ENCODE measurements at places on chromosomes 12 and 14.
A peak's percentile ranks its signal among the peaks of the same experiment; 100 is the strongest.

DNA sequence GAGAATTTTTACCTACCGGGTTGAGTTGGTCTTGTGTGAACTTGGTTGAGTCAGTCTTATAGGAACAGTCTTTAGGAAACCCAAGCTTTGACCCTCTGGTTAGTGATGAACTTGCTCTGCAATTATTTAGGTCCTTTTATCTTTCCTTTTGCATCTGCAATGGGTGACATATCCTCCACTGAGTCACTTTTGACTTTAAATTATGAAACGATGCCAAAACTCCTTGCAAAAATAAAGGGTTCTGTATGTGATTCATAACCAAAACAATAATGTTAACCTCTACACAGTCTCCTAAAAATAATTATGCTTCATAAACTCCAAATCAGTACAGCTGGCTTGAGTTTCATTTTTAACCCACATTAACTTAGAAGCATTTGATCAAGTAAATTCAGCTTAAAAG lies 979.4 kb downstream of the GALC start:
- DNase-seq = no peak

DNA sequence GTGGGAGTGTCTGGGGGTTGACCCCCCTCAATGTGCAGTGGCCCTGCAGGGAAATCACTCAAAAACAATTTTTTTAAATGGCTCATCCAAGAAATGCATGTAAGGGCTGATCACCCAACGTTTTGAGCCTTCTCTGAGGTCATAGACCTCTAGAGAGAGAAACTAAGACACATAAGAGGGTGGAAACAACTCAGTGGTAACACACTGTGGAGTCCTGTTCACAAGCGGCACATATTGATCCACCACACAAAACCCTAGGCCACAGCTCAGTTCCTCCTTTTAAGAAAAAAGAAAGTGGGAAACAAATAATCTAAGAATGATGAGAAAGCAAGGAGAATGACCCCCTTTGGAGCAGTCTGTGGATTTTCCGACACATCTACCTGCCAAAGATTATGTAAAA lies 83.0 kb upstream of the METAP2 start:
- no peak for DNase-seq

DNA sequence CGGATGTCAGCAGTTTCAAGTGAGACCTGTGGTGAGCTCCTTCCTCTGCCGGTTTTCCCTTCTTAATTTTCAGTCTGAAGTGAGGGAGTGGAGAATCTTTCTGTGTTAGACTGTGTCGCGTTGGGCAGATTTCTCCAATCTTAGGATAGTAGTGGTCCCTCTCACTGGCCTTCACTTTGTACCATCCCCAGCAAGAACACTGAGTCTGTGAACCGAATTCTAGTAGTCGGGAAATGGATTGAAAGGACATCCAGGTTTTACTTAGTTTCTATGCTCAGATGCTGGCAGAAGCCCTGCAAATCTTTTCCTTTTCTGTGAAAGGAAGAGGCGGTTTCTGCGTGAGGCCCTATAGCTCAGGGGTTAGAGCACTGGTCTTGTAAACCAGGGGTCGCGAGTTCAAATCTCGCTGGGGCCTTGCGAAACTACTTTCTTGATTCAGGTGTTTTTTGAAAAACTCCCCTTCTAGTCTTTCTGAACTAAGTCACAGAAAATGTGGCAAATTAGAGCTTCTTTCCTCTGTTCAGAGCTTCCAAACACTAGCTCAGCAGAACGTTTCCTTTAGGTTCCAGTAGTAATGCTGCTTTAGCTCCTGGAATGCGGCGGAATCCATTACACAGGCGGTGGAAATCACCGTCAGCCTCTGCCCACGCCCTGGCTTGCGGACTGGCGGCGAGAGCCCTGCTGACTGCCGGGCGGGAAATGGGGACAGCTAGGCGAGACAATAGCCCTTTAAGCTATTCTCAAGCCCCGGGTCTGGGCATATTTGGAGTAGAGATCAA lies 2.8 kb upstream of the RNASE4 start:
- peak; percentile 87 for DNase-seq

- no peak for DNase-seq
Observed at GRCh38 chr12:102633981-102634605, 153.7 kb upstream of the IGF1 start.

DNA sequence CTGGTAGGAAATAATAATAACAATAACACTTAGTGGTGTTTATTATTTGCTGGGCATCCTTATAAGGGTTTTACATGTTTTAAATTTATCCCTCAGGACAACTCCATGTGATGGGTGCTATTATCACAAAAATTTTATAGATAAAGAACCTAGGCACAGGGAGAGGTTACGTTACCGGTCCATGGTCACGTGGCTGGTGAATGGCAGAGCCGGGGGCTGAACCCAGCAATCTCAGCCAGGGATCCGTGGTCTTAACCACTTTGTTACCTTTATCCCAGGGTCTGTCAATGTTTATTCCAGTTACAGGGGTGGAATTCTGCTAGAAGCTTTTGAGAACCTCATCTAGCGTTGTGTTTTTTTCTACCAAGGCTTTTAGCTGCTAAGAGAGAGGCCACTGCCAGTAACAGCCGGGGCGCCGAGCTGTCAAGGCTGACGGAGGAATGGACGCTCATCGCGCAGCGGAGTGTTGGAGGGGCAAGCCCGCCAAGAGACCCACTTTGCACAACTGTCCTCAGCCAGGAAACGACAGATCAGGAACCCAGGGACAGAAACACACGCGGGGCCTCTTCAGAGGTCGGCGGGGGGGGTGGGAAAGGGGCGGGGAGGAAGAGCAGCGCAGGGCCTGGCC lies 418 bp downstream of the AMN1 start:
- DNase-seq = no peak

DNA sequence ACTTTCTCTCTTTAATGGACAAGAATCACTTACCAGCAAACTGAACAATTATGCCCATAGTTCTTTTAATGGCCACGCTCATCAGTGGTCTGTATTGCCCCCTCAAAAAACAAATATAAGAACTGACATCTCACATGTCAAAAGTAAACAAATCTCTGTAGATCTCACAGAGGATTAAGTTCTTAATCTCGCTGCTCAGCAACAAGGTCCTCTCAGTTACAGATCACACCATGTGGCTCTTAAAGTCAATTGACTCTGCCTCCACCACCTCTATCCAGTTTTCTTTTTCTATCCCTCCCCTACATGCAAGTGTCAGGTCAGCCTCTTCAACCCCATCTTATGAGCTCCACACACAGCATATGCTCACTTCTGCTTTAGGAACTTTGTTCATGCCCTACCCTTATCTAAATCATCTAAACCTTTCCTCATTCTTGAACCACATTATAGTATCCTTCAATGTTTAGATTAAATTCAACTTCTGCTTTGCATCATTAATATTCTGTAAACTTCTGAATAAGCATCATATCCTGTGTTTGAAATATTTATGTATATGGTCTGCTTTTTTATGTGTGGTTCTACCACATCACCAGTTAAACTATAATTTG lies 7.2 kb downstream of the ADAM20 start:
- DNase-seq = no peak

- DNase-seq = peak; percentile 89
Observed at GRCh38 chr12:47904713-47905709, at the start of gene VDR. VDR (minus strand) TSS chr12:47904994; CDS start chr12:47879113, 25,881 bp downstream.

GRCh38 chr12:54007538-54008259 lies 1.1 kb upstream of the HOXC8 start:
- DNase-seq = no peak

DNA sequence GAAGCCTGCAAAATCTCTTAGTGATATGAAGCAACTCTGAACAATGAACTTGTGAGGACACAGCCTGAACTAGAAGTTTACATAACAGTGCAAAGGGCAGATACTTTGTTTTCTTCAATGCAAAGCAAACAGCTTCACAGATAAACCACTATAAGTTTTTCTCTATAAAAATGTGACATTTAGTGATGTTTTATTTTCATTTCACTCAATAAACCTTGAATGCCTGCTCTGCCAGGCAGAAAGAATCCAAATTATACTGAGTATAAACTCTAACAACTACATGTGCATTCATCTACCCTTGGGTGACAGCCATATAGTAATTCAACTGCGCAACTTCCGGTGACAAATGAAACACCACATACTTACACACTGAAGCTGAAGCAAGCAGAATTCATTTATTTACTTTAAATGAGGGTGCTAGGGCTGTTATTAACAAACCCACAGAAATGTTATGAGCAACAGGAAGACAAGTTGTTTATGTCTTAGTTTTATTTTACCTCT lies 10.3 kb downstream of the DCP1B start:
- no peak for DNase-seq

- DNase-seq = no peak
Observed at GRCh38 chr12:7131502-7131866, 1.3 kb downstream of the CLSTN3 start.

GRCh38 chr12:3559601-3560294 lies 68.7 kb downstream of the PRMT8 start:
- no peak for DNase-seq

DNA sequence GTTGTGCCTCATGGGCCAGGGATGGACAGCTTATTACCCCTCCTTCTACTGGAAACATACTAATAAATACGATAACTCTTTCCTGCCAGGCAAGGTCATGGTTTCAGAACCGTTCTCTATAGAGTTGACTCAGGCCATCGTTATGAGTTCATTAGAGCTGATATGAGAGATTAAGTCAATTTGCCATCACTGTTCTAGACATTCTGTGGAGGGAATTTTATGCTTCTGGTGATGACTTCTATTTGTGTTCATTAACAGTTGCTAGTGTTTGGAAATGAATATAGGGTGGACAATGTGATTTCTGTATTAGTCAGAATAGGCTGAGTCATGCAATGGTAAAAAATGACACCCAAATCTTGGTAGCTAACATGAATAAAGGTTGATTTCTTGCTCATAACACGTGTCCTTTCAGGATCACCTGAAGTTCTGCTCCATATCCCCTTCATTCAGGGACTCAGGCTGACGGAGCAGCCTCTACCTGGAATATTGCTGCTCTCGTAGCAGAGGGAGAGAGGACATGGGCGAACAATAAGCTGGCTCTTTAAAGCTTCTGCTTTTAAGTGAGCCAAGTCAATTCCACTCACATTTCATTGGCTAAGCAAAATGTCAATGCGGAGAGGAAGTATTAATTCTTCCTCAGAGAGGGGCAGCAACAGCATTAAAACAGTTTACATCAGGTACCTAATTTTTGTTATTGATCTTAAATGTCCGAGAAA lies 18.5 kb upstream of the TBPL2 start:
- DNase-seq = peak; percentile 8

DNA sequence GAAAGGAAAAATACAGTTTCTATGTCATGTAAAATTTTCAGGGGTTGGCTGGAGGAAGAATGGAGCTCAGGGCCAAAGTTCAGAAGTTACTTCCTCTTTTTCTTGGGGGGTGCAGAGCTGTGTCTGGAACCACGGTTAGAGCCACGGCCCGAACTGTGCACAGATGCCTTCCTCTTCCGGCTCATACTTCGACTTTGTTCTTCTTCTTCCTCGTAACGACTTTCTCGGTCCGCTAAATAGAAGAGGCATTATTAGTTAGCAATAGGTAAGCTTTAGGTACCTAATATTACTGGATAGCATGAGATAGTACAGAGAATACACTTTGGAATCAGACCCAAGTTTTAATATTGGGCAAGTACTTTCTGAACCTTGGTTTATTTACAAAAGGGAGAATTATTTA lies 31.2 kb downstream of the SUPT16H start:
- no peak for DNase-seq

DNA sequence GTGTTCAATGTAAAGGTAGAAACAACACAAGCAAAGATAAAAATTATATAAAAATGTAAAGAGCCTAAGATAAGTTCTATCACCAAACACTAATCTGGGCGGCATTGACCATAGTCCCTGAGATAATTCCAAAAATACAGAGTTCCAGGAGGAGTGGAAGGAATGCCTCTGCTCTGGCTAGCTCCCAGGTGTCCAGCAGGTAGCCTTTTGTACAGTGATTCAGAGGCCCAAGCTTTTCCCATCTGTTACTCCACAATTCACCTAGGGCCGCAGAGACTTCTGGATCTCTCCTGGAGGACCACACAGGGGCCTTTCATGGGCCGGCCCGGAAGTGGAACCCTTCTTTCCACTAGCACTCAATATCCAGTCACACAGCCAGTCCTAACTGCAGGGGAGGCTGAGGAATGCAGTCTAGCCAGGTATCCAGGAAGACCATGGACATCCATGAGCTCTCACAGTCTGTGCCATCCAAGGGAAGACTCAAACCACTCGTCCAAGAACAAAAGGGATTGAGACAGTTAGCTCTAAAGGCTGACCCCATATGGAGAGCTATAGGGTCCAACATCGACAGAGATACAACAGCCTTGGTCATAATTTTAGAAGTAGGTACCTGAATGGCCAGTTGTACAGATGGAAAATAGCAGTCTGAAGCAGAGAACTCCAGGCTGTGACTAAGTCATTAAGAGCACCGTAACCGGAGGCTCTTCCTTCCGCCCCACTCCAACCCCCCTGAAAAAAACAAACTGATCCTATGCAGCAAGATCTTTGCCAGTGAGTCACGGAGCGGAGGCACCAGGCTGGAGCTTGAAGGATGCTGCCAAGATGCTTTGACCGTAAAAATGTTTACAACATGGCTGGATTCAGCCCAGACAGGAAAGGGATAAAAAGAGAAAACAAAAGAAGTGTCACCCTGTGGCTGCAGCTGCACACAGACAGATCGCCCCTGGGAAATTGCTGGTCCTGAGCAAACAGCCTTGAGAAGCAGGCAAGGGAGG lies 204.8 kb downstream of the NUAK1 start:
- peak; percentile 67 for DNase-seq

GRCh38 chr12:67940780-67941243 lies 48.4 kb upstream of the IFNG-AS1 start:
- DNase-seq = no peak

DNA sequence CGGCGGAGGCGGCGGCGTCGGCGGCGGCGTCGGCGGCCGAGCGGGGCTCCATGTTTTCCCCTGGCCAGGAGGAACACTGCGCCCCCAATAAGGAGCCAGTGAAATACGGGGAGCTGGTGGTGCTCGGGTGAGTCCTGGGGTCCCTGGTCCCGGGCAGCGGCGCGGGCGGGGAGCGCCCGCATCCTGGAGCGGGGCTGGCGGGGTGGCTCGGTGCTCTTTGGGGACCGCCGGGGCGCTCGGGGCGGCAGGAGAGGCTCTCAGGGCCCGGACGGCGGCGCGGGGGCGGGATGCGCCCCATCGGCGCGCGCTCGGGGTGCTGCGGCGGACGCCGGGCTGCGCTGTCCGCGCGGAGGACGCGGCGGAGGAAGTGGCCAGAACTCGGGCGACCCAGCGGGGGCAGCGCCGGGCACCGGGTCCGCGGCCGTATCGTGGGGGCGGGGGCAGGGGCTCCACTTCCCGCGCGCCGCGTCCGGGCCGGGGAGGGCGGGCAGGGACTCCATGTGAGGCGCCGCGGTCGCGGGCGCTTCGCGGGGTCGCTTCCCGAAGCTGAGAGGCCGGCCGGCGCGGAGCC lies 485 bp downstream of the PELI2 start:
- no peak for DNase-seq

DNA sequence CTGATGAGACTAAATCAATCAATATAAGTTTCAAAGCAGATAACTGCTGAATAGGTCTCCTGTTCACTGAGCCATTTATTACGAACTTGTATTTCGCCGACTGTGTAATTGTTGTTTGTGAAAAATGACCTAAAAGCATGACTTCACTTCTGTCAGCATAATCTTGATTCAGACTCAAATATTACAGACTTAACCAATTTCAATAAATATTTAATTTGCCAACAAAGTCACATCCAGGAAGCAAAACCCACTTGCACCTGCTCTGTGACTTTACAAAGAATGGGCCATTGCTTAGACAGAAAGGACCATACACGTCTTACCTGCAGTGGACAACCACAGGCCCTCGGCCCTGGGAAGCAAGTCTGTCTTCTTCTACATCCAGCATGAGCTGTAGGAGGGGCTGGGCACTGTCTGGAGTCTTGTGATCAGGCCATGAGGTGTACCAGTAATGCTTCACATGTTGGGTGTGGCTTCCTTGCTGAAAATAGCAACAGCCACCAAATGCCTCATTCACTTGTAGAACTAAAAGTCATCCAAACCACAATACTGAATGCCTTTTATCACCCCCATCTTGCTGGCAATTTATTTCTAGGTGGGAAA lies 23.5 kb upstream of the PTPRB start:
- DNase-seq = peak; percentile 30
